ENCODE measurements at places on chromosomes 4 and X. TPM values are rescaled to one million over a fixed set of nuclear protein-coding genes. Genes with fewer than 3 reads are reported as not detected.

DNA sequence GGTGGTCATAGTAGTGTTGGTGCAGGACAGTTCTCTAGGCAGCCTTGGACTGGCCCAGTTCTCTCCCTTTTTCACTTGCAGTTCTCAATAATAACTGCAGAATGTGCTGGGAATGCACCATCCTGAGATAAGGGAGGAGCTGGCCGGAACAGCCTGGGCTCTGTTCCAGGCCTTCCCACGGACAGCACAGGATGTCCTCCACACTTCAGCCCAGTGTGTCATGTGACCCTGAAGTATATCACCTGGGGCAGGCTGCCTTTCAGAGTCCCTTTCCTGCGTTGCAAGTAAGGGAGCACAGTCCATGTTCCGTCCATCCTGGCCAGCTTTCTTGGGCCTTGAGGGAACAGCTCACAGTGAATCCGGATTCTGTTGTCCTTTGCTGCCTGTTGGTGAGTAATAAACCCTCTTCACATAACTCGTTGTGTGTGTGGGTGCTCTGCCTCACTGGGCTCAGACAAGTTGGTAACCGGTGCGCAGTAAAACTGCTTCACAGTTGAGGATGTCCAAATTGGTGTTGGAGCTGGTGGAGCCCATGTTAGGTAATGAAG lies 32.3 kb upstream of the BBS12 start:
- no peak for DNase-seq

DNA sequence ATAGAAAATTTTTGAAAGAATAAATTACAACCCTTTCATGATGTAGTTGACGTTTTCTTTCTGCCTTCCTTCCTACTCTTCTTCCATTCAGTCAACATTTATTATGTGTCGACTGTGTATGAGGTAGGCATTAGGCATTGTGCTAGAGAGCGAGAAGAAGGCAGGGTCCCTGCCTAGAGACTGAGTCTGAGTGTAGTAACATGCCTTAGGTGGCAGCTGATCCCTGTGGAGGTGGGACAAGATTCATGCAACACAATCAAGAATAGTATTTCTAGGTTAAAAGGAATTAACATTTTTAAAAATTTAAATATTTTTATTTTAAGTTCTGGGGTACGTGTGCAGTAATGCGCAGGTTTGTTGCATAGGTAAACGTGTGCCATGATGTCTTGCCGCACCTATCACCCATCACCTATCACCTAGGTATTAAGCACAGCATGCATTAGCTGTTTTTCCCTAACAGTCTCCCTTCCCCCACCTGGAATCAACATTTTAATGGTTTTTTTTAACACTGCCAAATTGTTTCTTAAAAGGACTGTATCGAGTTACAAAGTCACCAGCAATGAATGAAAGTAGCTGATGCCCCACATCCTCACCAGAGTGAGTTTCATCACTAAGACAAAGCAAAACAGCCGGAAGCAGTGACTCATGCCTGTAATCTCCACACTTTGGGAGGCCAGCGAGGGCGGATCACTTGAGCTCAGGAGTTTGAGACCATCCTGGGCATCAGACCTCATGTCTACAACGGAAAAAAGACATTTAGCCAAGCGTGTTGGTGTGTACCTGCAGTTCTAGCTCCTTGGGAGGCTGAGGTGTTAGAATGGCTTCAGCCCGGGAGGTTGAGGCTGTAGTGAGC lies 84.0 kb downstream of the WWC2 start:
- peak; percentile 61 for DNase-seq

GRCh38 chrX:128929271-128930057 lies 593.8 kb downstream of the SMARCA1 start:
- no peak for DNase-seq

Gene HSFX1
- 0.58 TPM for total RNA-seq

- DNase-seq: no peak
Observed at GRCh38 chr4:20538905-20539304, 161.4 kb upstream of the PACRGL start.

DNA sequence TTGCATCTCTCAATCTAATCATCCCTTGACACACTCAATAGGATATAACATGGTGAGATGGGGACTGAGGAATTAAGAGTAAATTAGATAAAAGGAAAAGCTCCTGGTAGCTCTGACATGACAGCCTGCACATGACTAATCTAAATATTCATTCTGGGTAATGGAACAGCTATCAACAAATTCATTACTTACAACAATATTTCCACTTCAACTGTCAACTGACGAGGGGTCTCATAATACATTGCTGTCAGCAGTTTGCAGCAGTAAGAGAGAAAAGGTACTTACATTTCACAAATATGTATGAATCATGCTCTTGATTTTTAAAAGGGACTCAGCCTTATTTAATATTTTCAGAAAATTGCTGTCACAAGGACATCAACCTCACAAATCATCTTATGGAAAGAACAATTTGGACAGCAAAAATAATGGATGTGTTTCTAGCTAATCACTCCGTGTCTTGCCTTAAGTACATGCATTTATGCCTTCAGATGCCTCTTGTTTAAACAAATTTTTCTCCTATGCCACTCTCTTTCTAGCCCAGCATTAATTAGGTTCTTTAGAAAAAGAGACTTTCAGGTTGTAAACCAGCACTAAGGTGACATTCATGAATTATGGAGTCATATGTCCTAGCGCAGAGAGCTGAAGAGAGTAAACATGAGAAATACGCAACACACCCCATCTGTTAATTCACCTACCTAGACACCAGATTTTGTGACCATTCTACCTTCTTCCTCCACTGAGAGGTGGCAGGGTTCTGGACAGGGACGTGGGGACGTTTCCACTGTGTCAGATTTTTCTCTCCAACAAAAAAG lies 99.6 kb upstream of the TMEM150C start:
- DNase-seq: no peak

Gene BEND2
- not detected for total RNA-seq

- no peak for DNase-seq
Observed at GRCh38 chrX:40922307-40922706, 162.9 kb upstream of the USP9X start.

DNA sequence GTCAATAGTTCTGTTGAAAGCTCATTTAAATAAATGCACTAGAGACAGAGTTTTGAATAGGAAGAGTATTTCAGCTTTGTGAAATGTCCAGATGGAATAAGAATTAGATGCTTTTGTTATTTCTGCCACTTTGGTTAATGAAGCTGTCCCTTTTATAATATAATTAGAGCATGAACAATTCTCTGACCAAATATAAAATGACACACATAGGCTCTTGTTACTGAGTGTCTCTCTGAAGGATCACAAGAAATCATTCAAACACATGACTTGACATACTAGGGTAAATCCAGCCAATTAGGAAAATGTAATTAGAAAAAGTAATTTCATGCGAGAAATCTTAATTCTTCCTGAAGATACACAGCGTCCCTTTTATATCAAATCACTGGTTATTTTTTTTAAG lies 68.4 kb upstream of the DDIT4L start:
- DNase-seq: no peak

Gene ENPEP
- 0.36 TPM for total RNA-seq

Gene VCX3B
- not detected for total RNA-seq

Gene DOK7
- total RNA-seq: not detected

Gene MAGEC1
- not detected for total RNA-seq

DNA sequence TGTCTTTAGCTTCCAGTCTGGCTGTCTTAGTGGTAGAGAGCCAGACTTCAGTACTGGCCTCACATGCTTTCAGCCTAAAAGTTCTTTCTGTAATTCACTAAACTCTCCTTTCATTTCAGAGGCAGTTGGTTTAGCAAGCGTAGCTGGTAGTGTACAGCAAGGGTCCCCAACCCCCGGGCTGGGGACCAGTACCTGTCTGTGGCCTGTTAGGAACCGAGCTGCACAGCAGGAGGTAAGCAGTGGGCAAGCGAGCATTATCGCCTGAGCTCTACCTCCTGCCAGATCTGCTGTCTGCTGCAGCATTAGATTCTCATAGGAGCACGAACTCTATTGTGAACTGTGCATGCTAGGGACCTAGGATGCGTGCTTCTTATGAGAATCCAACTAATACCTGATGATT lies 72.0 kb downstream of the QRFPR start:
- no peak for DNase-seq

DNA sequence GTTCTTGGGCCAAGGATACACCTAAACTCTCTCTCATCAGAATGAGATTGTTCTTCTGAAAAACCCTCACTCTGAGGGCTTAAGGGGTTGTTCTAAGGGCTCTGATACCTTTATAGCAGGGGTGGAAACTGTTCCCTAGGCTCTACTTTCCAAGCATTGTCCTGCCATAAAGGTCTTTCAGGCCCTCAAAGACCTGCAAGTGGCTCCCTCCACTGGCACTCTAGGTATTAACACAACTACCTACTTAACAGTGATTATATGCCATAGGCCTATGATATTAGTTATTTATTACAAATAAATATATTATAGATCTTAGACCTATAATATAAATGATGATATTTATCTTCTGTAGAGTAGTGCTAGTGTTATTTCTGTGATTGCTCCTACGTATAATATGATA lies 473.7 kb upstream of the RPS6KA3 start:
- DNase-seq: no peak

Gene CLNK
- total RNA-seq: 0.79 TPM

Gene UCHL1
- 0.35 TPM for total RNA-seq

- no peak for DNase-seq
Observed at GRCh38 chr4:157779081-157779480, 393.7 kb downstream of the GASK1B start.

Gene LGI2
- not detected for total RNA-seq

Gene GJB1
- not detected for total RNA-seq

Gene GLRB
- total RNA-seq: not detected

GRCh38 chrX:10615931-10616774 lies 4.2 kb downstream of the MID1 start:
- DNase-seq: peak; percentile 55

GRCh38 chrX:71550578-71550977 lies 17.7 kb downstream of the OGT start:
- DNase-seq: no peak

DNA sequence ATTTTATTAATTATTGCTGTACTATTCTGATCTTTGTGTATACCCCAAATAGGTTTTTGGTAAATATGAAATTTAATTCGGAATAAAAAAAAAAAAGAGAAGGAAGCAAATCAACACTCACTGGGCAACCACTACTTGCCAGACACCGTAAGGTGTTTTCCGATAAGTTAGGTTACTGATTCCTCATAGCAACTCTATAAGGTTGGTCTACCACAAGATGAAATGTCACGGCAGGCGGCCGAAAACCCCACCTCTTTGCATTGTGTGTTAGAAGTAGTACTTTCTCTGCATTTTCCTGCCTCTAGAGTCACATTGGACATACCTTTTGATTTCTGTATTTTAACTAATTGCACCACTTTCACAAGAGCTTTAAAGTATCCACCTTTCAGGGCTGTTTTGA lies 44.5 kb upstream of the RASGEF1B start:
- peak; percentile 49 for DNase-seq

Gene RHOH
- 107 TPM for total RNA-seq

Gene MEPE
- total RNA-seq: not detected

Gene RBM46
- not detected for total RNA-seq

- no peak for DNase-seq
Observed at GRCh38 chr4:85778632-85779131, 303.7 kb downstream of the ARHGAP24 start.

DNA sequence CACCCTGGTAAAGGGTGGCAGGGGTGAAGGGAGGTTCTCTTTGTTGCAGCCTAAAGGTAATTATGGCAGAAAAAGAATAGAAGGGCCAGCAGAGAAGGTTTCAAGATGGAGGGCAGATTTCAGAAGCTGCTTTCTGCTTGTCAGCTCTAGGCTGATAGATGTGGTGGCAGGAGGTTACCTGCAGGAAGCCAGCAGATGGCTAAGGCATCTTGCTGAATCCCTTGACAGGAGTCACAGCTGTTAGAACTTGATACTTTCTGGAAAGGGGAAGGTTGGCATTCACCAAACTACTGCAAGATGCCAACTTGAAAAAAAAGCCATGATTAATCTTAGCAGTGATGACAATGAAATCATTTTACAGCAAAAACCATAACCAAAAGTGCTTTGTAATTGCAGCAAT lies 69.5 kb upstream of the CBLL2 start:
- no peak for DNase-seq

DNA sequence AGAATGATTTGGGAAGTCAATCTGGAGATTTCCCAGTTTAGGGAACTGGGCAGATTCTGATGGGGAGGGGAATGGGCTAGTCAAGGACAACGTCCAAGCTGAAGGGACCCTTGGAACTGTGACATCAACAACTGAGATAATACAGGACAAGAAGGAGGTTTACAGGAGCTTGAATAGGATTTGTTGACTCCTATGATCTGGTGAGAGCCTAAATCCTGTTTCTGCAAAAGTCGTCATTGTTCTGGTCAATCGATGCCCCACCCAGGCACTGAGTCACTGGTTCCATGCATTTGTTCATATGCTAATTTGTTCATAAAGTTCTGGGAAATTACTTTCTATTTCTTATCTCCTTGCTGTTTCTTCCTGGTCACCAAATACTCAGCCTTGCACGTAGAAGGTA lies 15.3 kb upstream of the PDGFRA start:
- DNase-seq: no peak

- DNase-seq: no peak
Observed at GRCh38 chr4:99987681-99988080, 37.6 kb upstream of the H2AZ1 start.

Gene SGMS2
- 0.80 TPM for total RNA-seq

Gene IL2
- total RNA-seq: 976 TPM

DNA sequence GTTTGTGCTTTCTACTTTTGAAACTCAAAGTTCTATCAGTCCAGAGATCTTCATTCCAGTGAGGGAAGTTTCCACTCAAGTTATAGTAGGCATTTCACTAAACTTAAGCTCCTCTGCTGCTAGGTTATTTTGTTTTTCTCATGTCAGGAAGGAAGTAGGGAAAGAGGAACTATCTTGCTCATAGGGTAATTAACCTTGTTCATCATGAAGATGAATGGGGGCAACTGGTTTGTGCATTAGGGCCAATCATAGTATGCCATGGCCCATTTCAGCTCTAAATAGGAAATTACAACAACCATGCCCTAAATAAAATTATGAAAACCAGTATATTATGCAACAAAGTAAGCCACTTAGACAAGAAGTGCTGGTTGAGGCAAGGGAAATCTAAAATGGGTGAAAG lies 804.7 kb upstream of the NDST4 start:
- no peak for DNase-seq

- DNase-seq: no peak
Observed at GRCh38 chrX:40111868-40112267, 14.1 kb upstream of the BCOR start.

GRCh38 chr4:68373513-68373912 lies 23.6 kb upstream of the YTHDC1 start:
- DNase-seq: peak; percentile 88

GRCh38 chrX:13338996-13339515 lies 19.2 kb upstream of the ATXN3L start:
- DNase-seq: no peak

DNA sequence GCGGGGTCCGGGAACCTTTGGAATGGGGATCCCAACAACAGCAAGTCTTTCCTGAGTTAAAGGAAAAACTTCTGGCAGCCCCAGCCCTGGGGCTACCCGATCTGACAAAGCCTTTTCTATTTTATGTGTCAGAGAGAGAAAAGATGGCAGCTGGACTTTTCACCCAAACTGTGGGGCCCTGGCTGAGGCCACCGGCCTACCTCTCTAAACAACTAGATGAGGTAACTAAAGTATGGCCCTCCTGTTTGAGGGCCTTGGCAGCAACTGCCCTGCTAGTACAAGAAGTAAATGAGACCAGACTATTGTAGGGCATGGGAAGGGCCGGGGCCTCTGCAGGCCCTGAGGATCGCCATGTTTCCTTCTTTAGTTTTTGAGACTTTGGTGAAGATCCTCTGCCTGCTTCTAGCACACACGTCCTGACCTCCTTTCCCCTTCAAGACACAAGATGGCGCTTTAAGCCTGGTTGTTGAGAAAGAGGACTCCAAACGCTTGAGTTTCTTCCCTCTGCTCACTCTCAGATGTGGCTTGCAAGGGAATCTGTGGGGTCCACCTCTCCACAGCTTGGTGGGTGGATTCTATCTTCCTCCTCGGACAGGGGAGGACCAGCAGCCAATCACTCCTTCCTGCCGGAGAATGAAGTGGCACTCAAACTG lies 18.5 kb upstream of the DRD5 start:
- DNase-seq: peak; percentile 87
